ENCODE measurements at places on chromosomes 13 and 19.

- DNase-seq, result no peak
- H3K27me3 ChIP-seq, result no peaks in the 10 kb centered on the region
- H3K4me1 ChIP-seq, result no peaks in the 10 kb centered on the region
- no peak overlapping the region for H3K27ac ChIP-seq
- H3K4me3 ChIP-seq, result no peak overlapping the region
Observed at GRCh38 chr19:3656073-3656746, 29.6 kb upstream of the CACTIN start.

GRCh38 chr13:41613984-41614661 is 156.8 kb downstream of the RGCC start:
- DNase-seq, result no peak
- H3K4me1 ChIP-seq, result no peaks in the 10 kb centered on the region
- no peak overlapping the region for H3K4me3 ChIP-seq

DNA sequence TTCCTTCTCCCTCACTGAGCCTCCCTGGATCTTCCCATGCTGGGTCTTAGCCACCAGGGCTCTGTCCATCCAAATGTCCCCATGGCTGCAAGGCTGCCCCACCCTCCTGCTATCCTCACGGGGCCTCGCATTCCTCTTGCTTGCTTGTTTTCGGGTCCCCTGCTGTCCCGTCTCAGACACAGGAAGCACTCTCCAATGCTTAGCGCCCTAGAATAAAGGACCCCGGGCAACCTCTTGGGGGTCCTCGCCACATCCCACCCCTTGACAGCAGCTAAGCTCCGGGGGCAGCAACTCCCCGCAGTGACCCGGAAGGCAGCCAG is 23.7 kb downstream of the SH3GL1 start:
- H3K36me3 ChIP-seq, result no peaks in the 10 kb centered on the region
- H3K27ac ChIP-seq, result peak overlapping the region; percentile 58
- H3K4me3 ChIP-seq, result no peak overlapping the region
- no peak for DNase-seq
- peaks cover 65% of the 10 kb centered on the region for H3K4me1 ChIP-seq
- H3K27me3 ChIP-seq, result no peaks in the 10 kb centered on the region

DNA sequence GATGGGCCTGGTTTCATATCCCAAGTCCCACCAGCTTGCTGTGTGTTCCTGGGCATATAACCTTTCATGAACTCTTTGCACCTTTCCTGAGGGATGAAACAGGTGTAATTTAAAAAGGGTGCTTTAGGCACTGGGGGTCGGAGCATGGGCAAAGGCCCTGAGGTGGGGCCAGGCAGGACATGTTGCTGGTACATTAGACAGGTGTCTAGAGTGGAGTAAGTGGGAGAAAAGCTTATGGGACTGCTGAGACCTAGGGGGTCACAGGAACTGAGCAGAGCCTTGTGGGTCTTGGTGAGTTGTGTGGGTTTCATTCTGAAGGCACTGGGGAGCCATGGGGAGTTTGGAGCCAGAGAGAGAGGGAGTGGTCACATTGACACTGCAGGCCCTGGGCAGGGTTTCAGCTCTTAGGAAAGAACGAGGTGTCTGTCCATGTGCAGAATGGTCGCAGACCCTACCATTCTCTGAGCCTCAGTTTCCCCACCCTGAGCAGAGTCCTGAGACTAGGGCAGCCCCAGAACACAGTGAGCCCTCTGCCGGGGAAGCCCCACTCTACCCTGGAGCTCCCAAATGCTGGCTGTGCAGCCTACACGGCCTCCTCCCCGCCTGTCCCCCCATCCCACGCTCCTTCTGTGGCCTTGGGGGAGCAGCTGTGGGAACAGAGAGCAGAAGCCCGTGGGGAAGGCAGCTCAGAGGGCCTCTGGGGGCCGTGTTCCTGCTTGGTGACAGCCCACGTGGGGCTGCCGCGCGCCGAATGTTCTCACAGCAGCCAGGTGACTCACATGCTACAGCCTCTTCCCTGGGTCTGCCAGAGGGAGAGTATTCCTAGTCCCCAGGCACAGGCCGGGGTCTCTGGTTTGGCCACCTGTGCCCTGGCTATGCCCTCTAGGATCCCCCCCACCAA is 7.3 kb upstream of the HOMER3 start:
- H3K4me3 ChIP-seq, result no peak overlapping the region
- no peaks in the 10 kb centered on the region for H3K4me1 ChIP-seq
- H3K27me3 ChIP-seq, result no peaks in the 10 kb centered on the region
- no peak for DNase-seq

GRCh38 chr13:109369353-109370052 is 416.9 kb downstream of the IRS2 start:
- DNase-seq, result no peak
- no peak overlapping the region for H3K4me3 ChIP-seq
- H3K27me3 ChIP-seq, result peaks cover 2% of the 10 kb centered on the region
- H3K27ac ChIP-seq, result no peak overlapping the region
- no peaks in the 10 kb centered on the region for H3K36me3 ChIP-seq

DNA sequence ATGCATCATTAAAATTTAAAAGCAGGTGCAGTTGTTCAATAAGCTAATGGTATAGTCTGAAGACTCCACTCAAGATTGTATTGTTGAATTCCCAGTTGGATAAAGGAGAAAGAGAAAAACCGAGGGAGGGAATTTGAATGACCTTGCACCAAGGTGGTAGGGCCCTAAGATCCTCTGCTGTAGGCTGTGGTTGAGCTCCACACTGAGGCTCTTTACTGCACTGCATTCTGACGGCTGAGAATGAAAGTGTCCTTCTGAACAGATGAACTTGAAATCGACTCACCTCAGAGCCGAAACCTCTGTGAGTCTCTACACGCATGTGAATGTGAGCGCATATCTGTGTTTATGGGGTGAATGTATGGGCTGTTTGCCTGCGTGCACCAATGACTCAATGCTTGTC is 388.9 kb upstream of the DACH1 start:
- no peak for DNase-seq
- H3K4me1 ChIP-seq, result no peaks in the 10 kb centered on the region
- H3K4me3 ChIP-seq, result no peak overlapping the region
- H3K36me3 ChIP-seq, result no peaks in the 10 kb centered on the region
- H3K27ac ChIP-seq, result no peak overlapping the region

- H3K27ac ChIP-seq, result no peak overlapping the region
- no peaks in the 10 kb centered on the region for H3K27me3 ChIP-seq
- H3K36me3 ChIP-seq, result peaks cover 38% of the 10 kb centered on the region
Observed at GRCh38 chr13:20798027-20798426, 24.3 kb upstream of the EEF1AKMT1 start.

DNA sequence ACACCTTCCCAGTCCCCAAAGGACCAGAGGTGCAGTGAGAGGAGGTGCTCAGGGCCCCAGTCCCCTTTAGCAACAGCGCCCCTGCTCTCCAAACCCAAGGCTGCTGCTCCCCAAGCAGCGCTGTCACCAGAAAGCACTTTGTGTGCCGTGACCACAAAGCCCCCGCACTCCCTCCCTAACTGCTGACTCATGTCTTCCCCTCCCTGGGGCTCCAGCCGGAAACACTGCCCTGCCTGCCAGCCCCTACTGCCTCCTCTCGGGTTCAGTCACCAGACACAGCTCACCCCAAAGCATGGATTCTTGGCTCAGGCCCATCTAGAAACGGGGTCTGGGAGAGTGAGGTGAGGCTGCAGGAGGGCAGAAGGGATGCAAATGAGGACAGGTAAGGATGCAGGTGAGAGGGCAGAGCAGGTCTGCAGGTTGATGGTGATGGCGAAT is 4.9 kb upstream of the TNFSF14 start:
- peaks cover 69% of the 10 kb centered on the region for H3K4me1 ChIP-seq
- peaks cover 3% of the 10 kb centered on the region for H3K27me3 ChIP-seq
- H3K4me3 ChIP-seq, result peak overlapping the region; percentile 62
- H3K27ac ChIP-seq, result peak overlapping the region; percentile 79

DNA sequence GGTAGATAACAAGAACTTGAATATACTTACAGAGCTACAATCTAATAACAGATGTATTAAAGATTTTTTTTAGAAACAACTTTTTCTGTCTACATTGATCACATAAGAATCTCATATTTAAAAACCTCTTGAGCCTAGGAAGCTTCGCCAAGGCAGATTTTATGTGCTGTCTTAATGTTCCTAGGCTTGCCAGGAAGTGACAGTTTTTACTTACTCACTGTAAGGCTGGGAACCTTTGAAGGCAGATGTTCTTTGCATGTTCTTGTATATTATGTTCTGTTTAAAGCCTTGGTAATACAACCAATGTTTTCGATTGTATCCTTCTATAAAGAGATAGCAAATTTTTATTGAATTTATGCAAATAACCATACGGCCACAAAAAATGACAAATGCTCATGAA is 492.7 kb downstream of the GPC5 start:
- no peaks in the 10 kb centered on the region for H3K36me3 ChIP-seq
- no peak overlapping the region for H3K4me3 ChIP-seq
- no peaks in the 10 kb centered on the region for H3K27me3 ChIP-seq
- no peak for DNase-seq
- H3K27ac ChIP-seq, result no peak overlapping the region

DNA sequence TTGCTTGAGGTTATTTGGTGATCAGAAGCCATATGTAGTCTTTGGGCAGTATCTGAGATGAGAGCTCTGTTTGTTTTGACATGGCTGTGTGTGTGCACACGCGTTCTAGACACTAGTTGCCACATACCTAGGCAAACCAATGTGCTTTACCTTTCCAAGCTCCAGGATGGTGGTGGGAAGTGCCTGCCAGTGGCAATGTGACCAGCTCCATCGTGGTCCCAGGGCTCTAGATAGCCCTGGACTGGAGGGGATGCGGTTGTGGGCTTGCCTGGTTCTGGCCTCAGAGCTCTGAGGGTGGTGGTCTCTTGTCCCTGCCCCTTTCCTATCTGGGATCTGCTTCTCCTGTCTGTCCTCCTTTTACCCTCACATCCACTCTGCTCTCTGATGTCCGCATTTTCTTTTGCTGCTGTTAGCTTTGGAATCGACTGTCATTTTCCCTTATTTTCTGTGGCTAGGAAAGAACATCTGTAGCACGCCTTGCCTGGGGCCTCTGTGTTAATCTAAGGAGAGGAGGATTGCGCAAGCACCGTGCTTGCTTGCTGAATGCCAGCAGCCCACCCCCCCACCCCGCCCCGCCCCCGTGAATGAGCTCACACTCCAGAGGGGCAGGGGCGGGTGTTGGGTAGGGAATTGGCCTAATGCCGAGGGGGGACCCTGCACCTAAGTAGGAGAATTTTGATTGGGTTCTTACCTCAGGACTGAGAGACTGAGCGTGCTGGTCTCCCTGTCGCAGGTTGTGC is 89.5 kb downstream of the ARHGEF7 start:
- H3K27ac ChIP-seq, result no peak overlapping the region
- no peak for DNase-seq
- peaks cover 5% of the 10 kb centered on the region for H3K36me3 ChIP-seq

- H3K27me3 ChIP-seq, result no peaks in the 10 kb centered on the region
- no peak overlapping the region for H3K4me3 ChIP-seq
- H3K27ac ChIP-seq, result no peak overlapping the region
- DNase-seq, result no peak
Observed at GRCh38 chr19:38245826-38246498, 10.2 kb downstream of the PPP1R14A start.
